ENCODE measurements at places on chromosomes 2 and 18.
A peak's percentile ranks its signal among the peaks of the same experiment; 100 is the strongest.

GRCh38 chr2:241577413-241578122, 19.0 kb downstream of the BOK start:
- no peak for DNase-seq

GRCh38 chr18:25518716-25519053, 166.7 kb upstream of the ZNF521 start:
- DNase-seq: no peak

GRCh38 chr2:237405006-237405559, 8.9 kb downstream of the COL6A3 start:
- no peak for DNase-seq

DNA sequence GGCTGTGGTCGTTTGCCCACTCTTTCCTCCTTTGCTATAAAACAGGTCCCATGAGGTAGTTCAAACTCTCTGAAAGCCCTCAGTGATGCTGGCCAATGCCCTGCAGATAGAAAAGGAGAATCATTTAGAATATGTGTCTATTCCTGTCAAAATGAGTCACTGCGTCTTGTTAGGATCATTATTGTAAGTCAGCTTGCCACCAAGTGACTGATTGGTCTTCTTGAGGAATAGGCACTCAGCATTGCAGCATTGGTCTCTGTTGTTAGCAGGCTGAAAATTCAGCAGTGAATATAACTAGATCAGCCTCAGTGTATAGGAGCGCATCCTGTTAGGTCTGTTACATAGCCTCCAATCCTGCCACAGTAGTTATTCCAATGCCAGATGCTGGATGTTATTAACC, 28.9 kb downstream of the PRKRA start:
- DNase-seq: no peak

GRCh38 chr2:20207051-20207450, 17.9 kb downstream of the SDC1 start:
- DNase-seq: no peak

DNA sequence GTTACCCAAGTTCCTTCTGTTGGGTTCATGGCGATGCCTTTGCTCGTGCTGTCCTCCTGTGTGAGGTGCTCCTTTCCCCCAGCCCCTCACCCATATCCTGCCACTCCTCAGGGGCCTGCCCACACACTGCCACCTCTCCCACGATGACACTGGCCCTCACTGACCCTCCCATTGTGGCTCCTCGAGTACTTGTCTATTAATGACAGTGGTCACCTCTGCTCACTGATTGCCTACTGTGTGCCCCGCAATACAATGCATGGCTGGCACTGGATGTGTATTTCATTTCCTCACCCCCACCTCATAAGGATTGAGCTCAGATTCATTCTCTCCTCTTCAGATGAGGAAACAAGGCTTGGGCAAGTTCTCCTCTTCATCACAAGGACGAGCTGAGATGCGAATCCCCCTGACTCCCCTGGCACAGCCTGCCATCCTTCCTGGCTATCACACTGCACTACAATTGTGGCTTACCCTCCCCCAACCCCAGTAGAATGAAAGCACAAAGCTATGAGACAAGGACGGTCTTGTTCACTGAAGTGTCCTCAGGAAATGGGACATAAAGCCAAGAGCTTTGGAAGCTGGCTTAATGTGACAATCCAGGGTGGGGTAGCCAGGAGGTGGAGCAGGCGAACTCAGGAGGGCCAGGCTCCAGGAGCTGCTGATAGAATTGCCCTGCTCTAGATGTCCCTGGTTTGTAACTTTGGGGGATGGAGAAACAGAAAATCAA, 93.9 kb upstream of the RAB12 start:
- no peak for DNase-seq

- DNase-seq: no peak
Measured at GRCh38 chr2:25294573-25295462, 46.9 kb downstream of the DNMT3A start.

DNA sequence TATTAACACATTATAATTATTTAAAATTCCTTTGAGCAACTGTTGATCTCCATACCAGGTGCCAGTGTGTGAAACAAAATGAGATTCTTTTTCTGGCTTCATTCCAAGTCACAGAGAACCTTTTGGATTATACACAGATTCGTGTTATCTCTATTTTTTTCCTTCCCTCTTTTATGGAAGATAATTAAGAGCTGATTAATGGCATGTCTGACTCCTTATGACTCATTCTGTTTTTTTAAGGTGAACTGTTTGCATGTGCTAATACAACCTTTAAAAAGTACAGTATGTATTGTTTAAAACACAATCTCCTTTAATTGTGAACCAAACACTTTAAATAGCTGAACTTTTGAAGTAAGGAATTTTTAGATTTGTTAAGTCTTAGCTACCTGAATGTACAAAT, 39.3 kb downstream of the PELI1 start:
- no peak for DNase-seq

DNA sequence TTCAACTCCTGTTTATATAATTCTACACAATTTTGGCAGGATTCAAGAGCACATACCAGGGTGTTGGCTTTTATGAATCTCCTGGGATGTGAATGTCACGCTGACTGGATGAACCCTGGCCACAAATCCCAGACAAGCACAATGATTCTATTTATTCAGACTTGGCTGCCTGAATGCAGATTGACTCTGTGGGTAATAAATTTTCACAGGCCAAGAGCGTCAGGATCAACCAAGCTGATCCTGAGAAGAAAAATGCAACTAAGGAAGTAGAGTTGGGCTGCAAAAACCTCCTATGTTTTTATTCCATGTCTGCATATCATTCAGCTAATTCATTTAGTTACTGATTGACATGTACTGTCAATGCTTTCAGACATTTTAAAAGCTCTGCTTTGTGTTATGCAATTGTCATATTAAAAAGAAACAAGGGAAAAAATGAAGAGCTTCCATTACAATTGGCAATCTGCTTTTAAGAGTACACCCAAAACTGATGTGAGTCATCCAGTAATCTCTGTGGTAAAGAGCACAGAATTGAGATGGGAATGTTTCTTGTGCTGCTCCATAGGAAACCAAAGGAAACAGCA, 173.0 kb upstream of the REV1 start:
- DNase-seq: no peak

- no peak for DNase-seq
Measured at GRCh38 chr2:60998628-60999545, 18.6 kb upstream of the PEX13 start.

- DNase-seq: no peak
Measured at GRCh38 chr2:166841152-166841551, 47.1 kb upstream of the XIRP2 start.

DNA sequence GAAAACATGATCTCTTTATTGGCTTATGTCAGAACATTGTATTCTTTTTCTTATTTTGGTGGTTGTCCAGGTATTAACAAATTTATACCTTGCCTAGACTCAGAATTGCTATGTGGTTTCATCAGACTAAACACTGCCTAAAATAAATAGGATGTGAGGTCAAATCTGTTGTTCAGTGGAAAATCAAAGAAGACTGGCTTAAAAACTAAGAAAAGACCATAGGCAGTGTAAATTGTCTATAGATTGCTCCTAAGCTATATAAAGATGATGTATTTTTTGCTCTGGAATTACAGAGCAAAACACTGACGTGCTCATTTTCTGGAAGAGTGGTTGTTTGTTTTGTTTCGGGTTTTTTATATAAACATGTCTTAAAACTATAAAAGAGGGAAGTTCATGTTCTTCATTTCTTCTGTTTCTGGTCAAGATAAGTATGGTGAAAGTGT, 266.0 kb downstream of the ALPK2 start:
- DNase-seq: no peak

DNA sequence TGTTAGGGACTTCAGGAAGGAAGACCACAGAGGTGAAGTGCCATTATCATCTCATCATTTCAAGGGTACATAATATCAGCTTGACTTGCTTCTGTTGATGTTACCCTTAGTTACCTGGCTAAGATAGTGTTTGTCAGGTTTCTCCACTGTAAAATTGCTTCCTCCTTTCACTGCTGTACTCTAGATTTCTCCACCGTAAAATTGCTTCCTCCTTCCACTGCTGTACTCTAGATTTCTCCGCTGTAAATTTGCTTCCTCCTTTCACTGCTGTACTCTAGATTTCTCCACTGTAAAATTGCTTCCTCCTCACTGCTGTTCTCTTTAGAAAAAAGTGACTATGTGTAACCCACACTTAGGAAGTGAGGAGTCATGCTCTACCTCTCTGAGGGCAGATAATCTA, 1460.3 kb downstream of the SUCLG1 start:
- DNase-seq: no peak

DNA sequence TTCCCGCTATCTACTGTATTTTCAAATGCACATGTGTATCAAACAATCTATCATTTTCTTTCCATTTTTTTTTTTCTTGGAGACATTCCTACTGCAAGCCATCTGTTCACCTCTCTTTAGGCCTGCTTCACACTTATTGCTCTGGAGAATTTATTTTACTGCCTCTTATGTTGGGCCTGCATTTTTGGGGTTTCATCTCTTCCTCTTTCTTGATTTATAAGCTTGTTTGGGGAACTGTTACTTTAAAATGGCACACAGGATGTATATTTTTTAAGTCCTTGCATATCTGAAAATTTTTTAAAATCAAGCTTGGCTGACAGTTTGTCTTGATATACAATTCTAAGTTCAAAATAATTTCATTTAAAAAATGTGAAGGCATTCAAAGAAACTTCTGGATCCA, 3.5 kb upstream of the RAB27B start:
- no peak for DNase-seq

- no peak for DNase-seq
Measured at GRCh38 chr2:14303366-14304115, 329.0 kb upstream of the LRATD1 start.

DNA sequence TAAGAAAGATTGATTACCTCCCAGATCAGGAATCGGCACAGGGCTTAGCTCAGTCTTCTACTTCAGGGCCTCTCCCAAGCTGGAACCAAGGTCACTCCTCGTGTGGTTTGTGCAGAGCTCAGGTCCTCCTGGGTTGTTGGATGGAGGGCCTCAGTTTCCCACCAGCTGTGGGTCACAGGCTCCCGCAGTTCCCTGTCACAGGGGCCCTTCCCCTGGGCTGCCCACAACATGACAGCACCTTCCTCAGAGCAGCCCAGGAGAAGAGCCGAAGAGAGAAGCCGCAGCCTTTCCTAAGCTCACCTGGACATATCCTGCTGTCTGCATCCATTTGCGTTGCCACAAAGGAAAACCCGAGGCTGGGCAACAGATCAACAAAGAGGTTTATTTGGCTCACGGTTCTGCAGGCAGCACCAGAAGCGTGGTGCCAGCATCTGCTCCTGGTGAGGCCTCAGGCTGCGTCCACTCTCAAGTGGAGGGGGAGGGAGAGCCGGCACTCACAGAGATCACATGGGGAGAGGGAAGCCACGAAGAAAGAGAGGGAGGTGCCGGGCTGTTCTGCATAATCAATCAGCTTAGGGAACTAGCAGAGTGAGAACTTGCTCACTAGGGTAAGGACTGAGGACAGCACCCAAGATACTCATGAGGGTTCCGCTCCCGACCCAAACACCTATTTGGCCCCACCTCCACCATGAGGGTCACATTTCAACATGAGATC, 13.0 kb upstream of the ALLC start:
- DNase-seq: no peak

DNA sequence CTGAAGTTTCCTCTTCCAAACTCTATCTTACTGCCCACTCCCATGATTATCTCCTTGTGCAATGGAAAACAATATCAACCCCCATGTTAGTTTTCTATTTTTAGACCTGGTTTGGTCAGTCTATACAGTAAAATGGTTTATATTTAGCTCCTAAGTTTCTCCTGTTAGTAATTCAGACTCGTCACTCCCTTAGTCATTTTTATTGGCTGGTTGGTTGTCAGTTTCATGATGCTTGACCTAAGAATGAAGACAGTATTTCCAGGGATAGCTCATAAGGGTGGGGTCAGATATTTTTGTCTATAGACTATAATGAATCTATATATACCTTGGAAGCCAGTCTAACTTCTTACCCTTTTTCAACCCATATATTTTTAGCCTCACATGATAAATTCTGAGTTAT, 61.4 kb upstream of the NEUROD1 start:
- peak; percentile 73 for DNase-seq

GRCh38 chr18:79692886-79693285, 13.3 kb downstream of the CTDP1 start:
- no peak for DNase-seq

DNA sequence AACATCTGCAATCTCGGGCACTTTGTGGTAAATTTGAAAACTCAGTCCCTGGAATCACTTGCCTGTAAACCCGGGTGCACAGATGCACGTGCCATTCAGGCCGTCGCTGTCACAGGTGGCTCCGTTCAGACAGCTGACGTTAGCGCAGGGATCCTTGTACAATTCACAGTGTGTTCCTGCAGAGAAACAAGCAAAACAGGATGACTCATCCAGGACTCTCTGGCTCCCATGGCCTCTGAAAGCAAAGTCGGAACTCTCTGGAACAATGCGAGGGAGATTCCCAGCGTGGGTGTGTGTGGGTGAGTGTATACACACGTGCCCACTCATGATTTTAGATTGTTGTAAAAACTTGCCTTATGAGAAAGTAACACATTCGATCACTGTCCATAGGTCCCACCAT, 136.1 kb upstream of the PID1 start:
- DNase-seq: peak; percentile 97

DNA sequence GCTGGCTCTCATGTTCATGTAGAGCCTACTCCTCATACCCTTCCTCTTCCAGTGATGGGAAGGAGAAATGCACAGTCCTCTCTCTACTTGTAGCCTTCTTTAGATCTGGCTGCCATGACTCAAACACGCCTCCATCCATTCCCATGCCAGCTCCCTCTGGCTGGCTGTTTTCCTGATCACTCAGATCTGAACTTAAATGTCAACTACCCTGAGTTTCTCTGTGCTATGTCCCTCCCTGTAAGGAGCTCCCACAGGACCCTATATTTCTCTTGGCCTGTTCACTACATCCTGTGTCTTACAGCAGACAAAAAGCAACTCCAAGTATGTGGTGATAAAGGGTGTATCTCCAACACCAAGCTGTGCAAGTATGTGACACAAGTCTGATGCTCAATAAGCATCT, 152.4 kb downstream of the TCF4 start:
- DNase-seq: no peak

GRCh38 chr2:220966636-220967035, 605.5 kb downstream of the EPHA4 start:
- peak; percentile 29 for DNase-seq
